CMK (cell line): ENCODE measurements at places on chromosomes 5 and 9.

- DNase-seq = no peak
Observed at GRCh38 chr5:389891-390622, 52.9 kb upstream of the EXOC3 start.

DNA sequence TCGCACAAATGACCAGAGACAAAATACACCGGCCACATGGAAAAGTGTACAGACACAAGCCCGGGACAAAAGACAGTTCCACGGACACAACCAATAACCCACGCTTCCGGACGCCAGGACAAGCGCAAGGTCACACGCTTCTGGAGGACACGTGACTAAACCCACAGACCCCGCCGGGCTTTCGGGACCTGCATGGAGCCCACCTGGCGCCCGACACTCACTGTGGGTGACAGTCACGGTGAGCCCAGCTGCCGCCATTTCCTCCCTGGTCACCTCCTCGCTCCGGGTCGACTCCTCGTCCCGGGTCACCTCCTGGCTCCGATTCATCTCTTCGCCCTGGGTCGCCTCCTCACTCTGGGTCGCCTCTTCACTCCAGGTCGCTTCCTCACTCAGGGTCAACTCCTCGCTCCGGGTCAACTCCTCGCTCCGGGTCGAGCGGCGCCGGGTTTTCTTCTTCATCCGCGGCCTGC lies 470 bp downstream of the BAG1 start:
- peak; percentile 33 for DNase-seq

DNA sequence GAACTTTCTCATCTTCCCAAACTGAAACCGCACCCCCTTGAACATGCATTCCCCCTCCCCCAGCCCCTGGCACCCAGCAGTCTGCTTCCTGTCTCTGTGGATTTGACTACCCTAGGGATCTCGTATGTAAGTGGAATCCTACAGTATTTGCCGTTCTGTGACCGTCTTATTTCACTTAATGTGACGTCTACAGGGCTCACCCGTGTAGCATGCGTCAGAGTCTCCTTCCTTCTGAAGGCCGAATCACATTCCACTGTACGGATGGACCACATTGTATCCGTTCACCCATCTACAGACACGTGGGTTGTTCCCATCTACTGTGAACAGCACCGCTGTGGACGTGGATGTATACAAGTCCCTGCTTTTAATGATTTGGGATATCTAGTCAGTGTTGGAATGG lies 4.5 kb downstream of the PRRX2 start:
- no peak for DNase-seq

DNA sequence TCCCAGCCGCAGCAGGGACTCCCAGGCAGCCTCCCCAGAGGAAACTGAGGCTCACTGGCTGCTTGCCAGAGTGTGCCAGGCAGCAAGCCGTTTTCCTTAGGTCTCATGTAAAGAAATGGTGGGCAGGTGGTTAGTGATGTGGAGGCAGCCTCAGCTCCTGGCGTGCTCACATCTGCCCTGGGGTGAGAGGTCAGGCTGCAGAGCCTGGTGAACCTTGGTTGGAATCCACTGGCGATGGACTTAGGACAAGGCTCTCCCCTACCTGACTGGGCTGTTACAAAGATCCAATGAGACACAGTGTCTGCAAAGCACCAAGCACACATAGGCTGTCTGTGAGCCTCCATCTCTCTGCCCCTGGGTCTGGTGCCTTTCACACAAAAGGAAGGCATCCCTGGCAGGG lies 30.9 kb downstream of the LHX6 start:
- DNase-seq = no peak

DNA sequence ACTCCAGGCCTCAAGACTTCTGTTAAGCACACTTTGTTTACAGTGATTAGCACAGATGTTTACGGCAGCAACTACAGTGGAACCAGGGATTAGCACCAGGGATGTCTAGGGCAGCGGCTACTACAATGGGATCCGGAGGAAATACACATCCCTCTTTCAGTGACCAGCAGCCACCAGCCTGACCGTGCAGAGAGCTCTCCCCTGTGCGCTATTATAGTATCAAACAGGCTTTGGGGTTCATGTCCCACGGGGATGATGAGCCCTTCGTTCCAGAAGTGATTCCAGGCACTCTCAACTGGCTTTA lies 21.5 kb downstream of the GFPT2 start:
- DNase-seq = no peak

DNA sequence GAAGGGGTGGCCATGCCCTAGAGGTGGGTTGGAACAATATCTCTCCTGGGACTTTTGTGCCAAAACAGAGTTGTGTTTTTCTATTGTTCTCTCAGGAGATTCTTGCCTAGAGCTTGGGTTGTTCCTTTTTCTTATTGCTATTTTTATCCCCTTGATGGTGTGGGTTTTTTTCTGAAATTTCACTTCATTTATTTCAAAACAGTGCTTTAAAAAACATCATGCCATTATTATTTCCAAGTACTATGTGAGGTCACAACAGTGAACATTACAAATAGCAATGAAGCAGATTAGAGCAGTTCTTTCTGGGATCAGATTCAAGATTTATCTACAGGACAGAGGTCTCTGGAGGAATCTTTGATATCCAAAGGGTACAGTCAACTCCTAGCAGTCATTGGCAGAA lies 76.6 kb downstream of the ACTBL2 start:
- no peak for DNase-seq

DNA sequence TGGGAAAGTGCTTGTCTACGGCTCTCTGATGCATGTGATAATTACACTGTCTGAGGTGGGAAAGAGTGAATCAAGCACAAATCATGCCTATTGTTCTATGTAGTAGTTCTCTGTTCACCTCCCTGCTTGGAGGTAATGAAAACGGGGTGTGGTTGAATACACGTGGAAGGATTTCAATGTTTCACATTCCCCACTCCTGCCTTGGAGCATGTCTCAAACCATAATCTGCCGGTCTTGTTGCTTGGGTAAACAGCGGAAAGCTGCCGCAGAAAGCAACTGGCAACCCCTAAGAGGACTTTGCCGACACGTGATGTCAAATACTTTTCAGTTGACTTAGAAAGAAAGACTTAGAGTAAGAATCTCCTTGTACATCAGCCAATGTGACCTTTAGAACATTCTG lies 63.5 kb upstream of the MOCS2 start:
- no peak for DNase-seq

DNA sequence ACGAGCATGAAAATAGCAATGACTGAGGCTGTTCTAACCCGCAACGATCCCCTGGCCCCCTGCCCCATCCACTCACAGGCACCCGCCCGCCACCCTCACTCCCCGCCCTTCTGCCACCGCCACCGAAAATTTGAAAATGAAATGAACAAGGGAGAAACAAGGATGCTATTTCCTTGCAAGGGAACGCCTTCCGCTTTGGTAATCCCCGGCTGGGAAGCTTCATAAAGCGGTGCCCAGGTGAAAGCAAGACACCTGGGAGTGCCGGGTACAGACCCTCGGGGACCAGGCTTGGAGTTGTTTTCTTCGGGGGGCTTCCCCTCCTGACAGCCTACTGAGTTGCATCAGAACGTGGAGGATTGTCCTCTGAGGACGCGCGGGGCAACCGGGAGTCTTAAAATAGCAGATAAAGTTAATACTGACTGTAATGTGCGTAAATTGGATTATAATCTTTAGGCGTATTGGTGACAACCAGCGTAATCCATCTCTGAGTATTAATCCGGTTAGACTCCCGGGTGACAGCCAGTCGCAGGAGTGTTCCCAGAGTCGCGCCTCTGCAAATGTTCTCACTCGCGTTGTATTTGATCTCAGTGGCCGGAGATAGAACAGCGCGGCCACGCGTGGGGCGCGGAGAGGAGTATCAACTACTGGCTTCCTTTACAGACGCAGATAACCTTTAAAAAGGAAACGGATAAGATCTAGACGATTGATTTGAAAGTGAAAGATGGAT lies 885 bp upstream of the MLLT3 start:
- DNase-seq = no peak

DNA sequence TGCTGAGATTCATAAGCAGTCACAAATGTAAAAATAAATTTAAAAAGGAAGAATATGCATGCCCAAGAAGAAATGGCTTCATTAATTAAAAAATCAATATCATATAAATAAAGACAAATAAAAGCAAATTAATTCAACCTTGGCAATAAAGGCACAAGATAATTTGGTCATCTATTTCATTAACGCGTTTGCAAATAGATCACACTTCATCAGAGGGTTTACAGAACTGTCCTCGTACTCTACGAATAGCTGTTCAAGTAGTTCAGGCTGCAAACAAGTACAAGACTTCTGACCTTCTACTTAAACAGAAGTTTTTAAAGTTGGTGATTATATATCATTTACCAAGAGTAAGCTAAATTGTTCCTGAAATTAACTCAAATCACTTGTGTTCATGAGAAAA lies 775.3 kb upstream of the DMAC1 start:
- DNase-seq = no peak
